ENCODE measurements at places on chromosomes 1 and 21. TPM values are rescaled to one million over a fixed set of nuclear protein-coding genes. Genes with fewer than 3 reads are reported as not detected.

CCDC30 gene
- 6.9 TPM for total RNA-seq

INAVA gene
- total RNA-seq, result 50.4 TPM

TEX38 gene
- not detected for total RNA-seq

PLA2G2C gene
- total RNA-seq, result not detected

DNA sequence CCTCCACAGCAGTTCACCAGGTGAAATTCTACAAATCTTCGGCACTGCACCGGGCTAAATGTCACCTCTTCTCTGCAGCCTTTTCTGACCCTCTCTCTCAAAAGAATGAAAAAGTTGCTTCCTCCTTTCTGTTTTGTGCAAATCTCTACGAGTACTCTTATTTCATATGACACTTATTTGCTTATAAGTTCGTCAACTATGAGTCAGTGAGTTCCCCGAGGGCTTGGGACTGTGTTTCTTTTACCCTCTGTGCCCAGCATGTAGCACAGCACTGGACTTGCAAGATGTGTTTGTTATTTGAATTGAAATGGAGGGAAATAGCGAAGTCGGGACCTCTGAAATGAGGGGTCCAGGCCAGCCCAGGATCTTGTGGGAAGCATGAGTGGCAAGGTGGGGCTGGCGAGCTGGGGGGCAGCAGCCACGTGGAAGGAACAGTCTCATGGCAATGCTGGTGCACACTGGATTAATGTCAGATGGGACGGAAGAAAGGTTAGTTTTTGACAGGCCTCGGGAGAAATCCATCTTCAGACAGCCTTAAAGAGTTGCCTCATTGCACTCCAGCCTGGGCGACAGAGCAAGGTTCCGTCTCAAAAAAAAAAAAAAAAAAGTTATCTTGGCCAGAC lies 6.2 kb downstream of the SLC6A9 start:
- H3K27ac ChIP-seq, result peak overlapping the region; percentile 85
- no peaks in the 10 kb centered on the region for H3K36me3 ChIP-seq
- H3K4me1 ChIP-seq, result peaks cover 28% of the 10 kb centered on the region
- H3K27me3 ChIP-seq, result no peaks in the 10 kb centered on the region

- no peak for DNase-seq
- no peaks in the 10 kb centered on the region for H3K27me3 ChIP-seq
- no peak overlapping the region for H3K27ac ChIP-seq
- no peaks in the 10 kb centered on the region for H3K4me1 ChIP-seq
- H3K4me3 ChIP-seq, result no peak overlapping the region
These were observed 132.2 kb downstream of the CLIC6 start for GRCh38 chr21:34800797-34801518.

DNA sequence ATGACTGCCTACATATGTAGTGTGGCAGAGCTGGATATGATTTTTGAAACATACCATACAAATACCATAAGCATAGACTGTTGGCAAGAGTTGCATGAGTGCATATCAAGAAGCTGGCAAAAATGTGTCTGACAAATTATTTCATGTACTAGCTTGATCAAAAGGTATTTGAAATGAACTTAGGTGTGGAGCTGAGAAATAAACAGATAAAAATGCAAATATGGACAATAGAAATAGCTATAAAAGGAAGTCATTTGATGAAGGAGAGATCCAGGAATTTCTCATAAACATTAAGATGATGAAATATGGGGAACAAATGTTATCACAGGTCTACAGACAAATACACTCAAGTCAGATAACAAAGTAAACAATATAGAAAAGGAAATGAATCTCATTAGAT lies 609.1 kb downstream of the PTPRC start:
- no peak for DNase-seq
- H3K36me3 ChIP-seq, result no peaks in the 10 kb centered on the region
- no peaks in the 10 kb centered on the region for H3K4me1 ChIP-seq
- no peak overlapping the region for H3K27ac ChIP-seq
- no peaks in the 10 kb centered on the region for H3K27me3 ChIP-seq
- H3K4me3 ChIP-seq, result no peak overlapping the region

- no peak overlapping the region for H3K4me3 ChIP-seq
- no peak for DNase-seq
- no peak overlapping the region for H3K27ac ChIP-seq
- H3K4me1 ChIP-seq, result peaks cover 5% of the 10 kb centered on the region
These were observed 67.5 kb upstream of the RGS7 start for GRCh38 chr1:241424480-241424971.
